ENCODE measurements at places on chromosomes 5 and 9.

- no peak for DNase-seq
Observed at GRCh38 chr9:105259731-105260612, 15.5 kb downstream of the SLC44A1 start.

- no peak for DNase-seq
Observed at GRCh38 chr9:35863583-35863982, 6.6 kb downstream of the OR13J1 start.

DNA sequence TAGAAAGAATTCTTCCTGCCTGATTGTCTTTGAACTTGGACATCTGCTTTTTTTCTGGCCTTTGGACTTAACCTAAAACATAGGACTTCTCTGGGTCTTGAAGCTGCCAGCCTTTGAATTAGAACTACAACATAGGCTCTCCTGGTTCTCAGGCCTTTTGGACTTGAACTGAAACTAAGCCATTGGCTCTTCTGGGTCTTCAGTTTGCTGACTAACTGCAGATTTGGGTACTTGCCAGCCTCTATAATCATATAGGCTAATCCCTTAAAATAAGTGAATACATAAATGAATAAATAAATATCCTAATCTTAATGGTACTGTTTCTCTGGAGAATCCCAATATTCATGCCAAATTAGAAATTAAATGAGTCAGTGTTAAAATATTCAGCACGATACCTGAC, 473.4 kb upstream of the PAPPA start:
- no peak for DNase-seq

DNA sequence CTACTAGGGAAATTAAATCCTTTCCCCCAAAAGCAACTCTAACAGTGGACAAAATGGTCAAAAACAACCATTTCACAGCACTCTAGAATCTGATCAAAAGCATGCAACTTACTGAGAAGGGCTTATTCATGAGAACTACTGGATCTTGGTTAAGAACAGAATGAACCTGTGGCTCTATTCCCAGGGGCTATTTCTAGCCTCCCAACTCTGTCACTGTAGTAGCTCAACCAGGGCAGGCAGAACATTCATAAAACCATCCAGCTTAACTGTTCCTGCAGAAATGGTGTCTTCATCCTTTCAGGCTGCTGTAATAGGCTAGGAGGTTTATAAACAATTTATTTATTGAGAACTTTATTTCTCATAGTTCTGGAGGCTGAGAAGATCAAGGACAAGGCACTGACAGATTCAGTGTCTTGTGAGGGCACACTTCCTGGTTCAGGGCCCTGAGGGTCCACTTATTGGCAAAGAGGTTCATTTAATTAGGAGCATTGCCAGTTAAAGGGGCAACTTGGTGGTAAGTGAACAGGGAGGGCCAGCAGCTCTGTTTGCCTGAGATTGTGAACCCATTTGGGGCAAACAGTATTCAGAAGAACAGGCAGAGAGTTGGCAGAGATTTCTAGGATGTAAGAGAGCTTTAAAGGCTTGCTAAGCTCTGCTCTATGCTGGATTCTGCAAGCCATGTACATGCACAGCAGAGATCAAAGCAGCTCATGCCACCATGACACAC, 238.5 kb upstream of the FBXL7 start:
- DNase-seq: no peak

GRCh38 chr5:107235167-107235566, 435.6 kb downstream of the EFNA5 start:
- no peak for DNase-seq

- no peak for DNase-seq
Observed at GRCh38 chr5:35160486-35161116, 69.7 kb downstream of the PRLR start.

GRCh38 chr5:132176521-132176945, 51.1 kb downstream of the P4HA2 start:
- DNase-seq: no peak

- no peak for DNase-seq
Observed at GRCh38 chr9:136115206-136115605, 3.5 kb downstream of the TMEM250 start.

DNA sequence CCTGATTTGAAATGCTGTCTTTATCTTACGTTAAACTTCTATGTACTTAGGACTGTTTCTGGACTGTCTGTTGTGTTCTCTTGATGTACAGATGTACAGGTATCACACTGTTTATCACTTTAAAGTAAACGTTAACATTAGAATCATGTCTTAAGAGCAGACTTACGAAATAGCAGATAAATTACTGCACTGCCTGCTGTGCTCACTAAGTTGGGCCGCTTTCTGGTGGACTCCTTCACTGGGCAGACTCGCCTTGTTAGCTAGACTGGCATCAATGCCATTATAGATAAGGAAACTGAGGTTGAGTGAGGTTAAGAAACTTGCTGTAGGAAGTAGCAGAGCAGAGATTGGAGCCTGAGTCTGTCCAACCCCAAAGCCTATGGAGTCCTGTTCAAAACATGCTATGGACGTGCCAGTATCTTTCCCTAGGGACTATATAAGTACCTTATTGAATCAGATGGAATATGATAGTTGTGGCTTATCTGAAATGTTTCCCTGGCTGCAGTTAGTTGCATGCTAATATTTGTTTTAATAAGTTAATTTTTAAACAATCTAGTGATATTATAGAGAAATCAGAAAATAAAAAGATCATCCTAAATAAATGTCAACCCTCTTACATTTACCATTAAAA, 16.9 kb downstream of the ZNF618 start:
- DNase-seq: peak; percentile 18
